ENCODE measurements at places on chromosomes 13 and 19.

DNA sequence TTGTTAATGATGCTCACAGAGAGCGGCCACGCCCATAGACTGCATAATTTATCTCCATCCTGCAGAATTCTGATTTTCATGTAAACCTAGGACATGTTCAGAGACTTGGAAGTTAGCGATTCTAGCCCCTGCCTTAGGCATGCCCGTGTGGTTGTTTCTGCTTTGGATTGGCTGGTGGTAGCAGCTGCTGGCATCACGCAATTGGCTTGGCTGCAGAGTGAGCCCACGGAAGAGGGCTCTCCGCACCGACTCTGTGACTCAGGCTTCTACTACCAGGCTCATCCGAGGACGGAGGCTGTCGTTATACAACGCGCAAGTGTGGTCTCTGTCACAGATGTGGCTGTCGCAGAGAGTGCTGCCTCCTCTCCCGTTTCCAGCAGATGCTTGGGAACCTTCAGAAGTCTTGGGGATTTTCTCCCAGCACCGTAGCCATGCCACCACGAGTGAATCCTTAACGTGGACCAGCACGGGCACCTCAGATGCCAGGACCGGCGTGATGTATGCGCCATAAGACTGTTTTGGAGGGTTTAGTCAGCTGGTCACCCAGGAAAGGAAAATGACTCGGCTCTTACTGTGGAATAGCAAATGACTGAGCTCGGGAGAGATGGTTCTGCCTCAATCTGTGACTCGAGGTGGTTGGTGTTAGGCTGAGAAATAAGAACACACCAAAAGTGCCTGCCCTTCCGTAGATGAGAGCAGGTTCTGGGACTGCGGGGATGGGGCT is 61.0 kb upstream of the F7 start:
- no peak for DNase-seq

GRCh38 chr19:50817941-50818858 is 5.4 kb downstream of the KLK1 start:
- DNase-seq, result no peak

DNA sequence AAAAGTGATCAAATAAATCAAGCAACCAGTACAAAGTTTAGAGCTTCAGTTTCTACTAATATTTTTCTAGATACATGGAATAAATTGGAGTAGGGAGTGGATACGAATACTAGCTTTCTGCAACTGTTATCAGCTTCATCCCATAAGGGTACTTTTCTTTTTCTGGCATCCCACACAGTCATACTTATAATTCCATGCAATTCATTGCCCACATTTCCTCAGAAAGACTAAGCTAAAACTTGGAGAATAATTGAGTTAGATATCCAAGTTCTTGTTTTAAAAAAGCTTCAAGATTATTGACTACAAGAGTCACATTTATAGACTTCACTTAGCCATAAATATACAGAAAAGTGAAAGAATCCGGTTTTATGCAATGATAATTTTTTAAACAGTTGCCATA is 186.9 kb downstream of the OLFM4 start:
- no peak for DNase-seq

GRCh38 chr13:27004866-27005265 is 166.7 kb downstream of the USP12 start:
- no peak for DNase-seq

- DNase-seq, result no peak
Observed at GRCh38 chr13:20407759-20408158, 117.9 kb downstream of the CRYL1 start.

- no peak for DNase-seq
Observed at GRCh38 chr13:74868049-74868448, 613.9 kb downstream of the TBC1D4 start.

GRCh38 chr19:46818812-46819211 is 30.4 kb upstream of the SLC1A5 start:
- DNase-seq, result no peak

GRCh38 chr13:42970824-42971690 is 21.0 kb downstream of the EPSTI1 start:
- peak; percentile 13 for DNase-seq

DNA sequence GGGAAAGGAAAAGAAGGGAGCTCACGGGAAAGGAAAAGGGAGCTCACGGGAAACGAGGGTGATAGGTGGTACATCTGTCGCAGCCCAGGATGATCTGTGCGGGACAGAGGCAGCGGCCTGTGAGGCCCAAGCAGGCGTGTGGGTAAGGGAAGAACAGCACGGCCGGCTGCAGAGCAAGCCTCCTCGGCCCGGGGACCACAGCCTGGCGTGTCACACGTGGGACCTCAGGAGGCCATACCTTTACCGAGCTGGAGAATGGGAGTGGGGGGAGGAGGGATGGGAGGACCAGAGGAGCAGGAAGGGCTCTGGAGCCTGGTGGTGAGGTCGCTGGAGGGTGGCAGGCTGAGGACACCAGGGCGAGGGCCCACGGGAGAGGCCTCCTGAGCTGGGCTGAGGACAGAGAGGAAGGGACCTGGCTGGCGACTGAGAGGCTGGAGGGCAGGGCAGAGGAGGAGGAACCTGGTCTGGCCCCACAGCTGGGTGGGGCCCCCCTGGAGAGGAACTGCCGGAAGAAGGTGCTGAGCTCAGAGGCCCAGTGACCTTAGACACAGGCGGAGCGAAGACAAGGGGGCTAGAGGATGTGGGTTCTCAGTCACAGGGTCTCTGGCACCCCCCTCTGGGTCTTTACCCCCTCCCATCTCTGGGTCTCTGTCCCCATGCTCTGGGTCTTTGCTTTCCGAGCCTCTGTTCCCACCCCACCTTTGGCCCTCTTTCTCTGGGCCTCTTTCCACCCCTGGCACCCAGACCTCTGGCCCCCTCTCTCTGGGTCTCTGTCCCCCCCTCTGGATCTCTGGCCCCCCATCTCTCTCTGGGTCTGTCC is 2.9 kb upstream of the FTL start:
- DNase-seq, result no peak

DNA sequence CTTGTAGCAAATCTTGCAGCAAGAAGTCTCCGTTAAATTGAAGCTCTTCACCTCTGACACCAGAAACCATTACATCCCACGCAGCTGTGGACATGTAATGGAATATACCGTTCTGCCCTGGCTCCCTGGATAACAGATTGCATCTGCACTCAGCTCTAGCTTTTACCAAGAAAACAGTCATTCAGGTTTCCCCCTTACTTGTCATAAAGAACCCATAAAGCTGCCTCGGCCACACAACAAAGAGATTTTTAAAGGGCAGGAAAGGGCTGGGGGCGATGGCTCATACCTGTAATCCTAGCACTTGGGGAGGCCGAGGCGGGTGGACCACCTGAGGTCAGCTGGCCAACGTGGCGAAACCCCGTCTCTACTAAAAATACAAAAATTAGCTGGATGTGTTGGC is 127.6 kb upstream of the RFC3 start:
- no peak for DNase-seq

DNA sequence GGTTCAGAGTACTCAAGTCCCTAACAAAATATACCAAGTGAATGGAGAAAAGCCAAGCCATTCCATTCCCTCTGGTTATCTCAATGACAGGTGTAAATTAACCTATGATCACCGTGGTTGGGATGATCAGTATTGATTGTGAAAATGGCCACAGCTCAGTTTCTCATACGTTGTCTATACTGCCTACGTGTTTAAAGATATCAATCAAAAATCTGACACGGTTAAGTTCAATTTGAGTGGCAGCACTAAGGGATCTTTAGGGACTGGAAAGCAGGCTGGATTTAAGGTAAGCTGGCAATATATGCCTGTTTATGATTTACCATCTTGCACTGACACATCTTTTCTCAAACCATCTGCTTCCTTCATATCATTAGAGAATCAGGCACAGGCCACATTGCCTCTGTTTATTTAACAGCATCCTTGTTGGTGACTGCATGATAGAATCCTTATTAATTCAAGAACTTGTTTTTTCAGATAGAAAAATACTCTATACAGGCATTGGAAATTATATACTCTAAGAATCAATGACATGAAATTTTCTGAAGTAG is 907.9 kb downstream of the PCDH9 start:
- no peak for DNase-seq

- no peak for DNase-seq
Observed at GRCh38 chr13:82766732-82767321, 1115.4 kb downstream of the SLITRK1 start.

GRCh38 chr13:93903909-93904308 is 575.6 kb downstream of the DCT start:
- DNase-seq, result no peak

GRCh38 chr19:43450545-43450997 is 14.8 kb downstream of the LYPD3 start:
- no peak for DNase-seq

DNA sequence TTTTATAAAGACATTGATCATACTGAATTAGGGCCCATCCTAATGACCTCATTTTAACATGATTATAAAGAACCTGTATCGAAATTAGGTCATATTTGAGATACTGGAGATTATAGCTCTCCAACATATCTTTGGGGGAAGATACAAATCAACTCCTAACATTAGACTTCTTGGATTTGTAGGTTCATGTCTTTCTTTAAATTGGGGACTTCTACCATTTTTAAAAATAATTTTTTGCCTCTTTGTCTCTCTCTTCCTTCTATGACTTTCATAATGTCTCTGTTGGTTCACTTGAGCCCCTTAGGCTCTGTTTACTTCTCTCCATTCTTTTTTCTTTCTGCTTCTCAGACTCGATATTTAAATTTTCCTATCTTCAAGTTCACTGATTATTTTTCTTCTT is 57.2 kb downstream of the RNF17 start:
- DNase-seq, result no peak

DNA sequence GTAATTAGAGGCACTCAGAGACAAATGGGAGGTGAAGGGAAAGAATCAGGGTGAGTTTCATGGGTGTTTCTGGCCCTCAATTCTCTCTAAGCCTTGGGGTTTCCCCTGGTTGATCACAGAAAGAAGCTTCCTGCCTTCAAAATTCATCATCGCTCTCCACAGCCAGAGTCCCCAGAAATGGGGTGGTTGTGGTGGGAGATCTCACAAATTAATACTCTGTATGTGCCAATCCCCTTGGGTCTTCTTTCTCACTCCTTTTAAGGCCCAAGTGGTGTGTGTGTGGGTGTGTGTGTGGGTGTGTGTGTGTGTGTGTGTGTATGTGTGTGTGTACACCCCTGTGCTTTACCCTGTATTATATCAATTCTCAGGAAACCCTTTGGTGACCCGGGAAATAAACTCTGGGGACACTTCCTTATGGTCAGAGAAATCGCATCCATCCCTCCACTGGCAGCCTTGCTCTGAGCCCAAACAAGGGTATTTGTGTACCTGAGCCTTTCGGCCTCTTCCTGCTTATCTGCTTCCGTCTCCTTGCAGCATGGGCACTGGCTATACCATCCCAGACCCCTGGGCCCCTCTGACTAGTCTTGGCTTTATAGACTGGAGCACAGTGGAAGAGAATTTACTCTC is 2.8 kb upstream of the FCGBP start:
- peak; percentile 8 for DNase-seq

DNA sequence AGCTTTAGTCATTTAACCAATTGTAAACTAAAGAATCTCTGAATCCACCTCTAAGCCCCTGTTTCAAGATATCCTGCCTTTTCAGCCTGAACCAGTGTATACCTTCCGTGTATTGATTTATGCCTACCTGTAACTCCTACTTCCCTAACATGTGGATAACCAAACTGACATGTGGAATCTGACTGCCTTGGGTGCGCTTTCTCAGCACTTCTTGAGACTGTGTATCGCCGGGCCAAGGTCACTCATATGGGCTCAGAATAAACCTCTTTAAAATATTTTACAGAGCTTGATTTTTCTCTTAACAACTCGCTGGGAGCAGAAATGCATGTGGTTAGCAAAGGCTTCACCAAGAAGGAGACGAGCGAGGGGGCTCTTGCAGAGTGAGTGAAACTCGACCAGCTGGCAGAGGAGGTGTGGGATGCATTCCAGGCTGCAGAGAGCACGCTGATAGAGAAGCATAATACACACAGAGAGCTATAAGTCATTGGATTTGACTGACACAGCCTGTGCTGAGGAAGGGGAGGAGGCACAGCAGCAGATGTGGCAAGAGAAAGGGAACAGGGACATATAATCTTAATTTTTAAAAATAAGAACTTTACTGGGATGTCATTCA is 268.2 kb upstream of the MAB21L1 start:
- DNase-seq, result no peak

DNA sequence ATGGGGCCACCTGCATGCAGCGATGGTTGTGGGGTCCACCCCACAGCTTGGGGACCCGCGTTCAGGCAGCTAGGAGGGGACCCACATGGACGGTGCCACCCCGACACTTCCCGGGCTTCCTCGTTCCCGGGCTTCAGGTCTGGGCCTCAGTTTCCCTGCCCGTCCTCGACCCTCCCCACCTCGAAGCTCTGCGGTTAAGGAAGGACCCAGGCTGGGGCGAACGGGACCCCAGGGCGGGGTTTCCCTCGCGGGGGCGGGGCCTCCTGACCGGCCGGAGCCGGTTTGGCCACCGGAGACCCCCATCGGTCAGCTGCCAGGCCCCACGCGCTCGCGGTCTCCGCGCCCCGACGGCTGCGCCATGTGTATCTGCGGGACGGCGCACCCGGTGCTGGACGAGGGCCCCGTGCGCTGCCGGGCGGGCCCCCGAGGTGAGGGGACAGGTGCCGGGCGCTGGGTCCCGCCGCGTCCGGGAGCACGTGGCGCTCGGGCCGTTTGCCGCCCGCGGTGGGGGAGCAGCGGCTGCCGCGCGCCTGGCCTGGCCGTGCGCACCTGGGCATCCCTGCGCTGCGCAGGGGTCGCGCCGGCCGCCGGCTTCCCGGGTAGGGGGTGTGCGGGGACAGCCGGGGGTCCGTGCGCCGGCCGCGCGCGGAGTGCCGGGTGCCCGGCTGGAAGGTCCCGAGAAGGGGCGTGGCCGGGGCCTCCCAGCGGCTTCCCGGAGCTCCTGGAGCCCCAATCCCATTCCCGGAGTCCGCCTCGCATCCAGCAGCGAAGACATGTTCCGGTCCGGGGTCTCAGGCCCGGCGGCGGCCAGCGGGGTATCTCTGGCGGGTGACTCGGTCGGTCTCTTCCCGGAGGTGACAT is 4.2 kb downstream of the ARHGAP45 start:
- DNase-seq, result no peak

- DNase-seq, result no peak
Observed at GRCh38 chr13:32254916-32255723, 60.0 kb downstream of the ZAR1L start.

DNA sequence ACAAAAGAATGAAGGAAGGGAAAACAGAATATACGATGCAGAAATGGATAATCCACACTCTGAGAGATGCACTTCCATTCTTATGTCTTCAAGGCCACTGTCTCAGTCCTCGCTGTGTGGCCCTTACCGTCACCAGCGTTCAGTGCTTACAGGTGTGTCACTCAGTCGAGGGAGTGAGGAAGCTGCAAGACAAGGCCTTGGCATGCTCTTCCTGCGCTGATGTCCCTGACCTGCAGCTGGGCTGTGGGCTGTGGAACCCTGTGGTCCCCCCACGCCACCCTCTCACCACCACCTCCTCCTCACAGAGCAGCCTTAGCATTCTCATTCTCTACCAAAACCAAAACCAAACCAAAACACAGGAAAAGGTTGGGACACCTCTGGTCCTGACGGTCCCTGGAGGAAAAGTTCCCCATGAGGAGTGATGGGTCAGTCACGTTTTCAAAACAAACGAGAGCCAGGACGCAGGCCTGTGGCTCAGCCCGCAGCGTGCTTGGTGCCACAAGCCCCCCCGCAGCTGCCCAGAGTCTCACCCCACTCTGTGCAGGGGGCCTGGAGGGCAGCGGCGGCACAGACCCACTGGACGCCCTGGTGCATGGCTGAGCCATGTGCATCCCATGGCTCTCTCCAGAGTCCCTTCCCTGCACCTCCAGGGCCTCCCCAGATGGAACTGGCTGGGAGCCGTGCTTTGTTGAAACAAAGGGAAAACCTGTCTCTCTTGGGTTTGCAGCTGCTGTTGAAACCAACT is 48.2 kb upstream of the GPR183 start:
- DNase-seq, result no peak
